CD8-positive, alpha-beta T cell (primary cell): ENCODE measurements at places on chromosomes 11 and 22.
A peak's percentile ranks its signal among the peaks of the same experiment; 100 is the strongest.

GRCh38 chr11:31856248-31856647, 45.1 kb upstream of the PAX6 start:
- no peak for DNase-seq

DNA sequence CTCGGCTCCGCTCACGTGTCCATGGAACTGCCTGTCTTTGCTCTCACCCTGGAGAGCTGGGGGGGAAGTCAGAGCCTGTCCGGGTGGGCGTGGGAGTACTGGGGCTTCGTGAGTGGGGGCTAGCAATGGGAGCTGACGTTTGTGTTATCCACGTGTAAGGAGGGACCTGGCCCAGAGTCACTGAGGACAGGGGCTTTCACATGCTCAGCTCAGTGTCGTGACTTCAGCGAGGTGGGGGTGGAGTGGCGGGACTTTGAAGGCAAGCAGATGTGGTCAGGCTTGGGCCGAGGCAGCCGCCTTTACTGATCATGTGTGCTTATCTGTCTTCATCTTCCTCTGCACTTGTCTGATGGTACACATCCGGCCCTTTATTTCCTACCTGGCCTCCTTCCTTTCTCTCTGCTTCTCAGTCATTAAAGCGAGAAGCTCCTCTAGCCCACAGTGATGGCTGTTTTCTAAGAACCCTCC, 113.1 kb upstream of the NNMT start:
- DNase-seq = peak; percentile 83

- DNase-seq = peak; percentile 31
Observed at GRCh38 chr22:33923660-33924246, 3.5 kb upstream of the LARGE1 start.

DNA sequence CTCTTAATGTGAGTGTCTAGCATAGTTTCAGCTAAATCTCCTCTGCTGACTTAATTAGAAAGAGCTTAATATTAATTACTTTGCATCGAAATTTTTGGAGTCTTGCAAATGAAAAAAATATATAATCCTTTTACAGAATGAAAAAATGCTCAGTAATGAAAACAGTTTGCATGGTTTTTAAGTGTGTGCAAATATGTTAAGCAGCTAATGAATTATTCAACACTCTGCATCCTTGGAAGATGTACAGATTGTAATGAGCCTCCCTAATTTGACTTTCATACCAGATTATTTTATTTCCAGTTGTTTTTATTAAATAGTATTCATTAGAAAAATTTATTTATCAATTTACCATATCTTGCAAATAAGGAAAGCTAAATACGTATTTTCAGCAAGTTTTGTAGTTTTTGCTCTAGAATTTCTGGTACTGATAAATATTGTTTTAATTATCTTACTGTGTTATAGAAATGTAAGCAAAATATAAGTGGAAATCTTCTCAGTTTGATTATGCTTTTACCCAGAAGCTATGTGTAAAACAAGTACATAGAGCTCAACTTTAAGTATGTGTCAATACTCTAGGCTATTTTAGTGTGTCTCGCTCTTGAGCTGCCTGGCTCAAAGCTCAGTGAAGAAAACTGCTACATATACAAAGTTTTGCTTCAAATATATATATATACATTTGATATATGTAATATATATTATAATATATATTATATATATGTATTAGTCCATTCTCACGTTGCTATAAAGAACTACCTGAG, 714.9 kb upstream of the LUZP2 start:
- no peak for DNase-seq

DNA sequence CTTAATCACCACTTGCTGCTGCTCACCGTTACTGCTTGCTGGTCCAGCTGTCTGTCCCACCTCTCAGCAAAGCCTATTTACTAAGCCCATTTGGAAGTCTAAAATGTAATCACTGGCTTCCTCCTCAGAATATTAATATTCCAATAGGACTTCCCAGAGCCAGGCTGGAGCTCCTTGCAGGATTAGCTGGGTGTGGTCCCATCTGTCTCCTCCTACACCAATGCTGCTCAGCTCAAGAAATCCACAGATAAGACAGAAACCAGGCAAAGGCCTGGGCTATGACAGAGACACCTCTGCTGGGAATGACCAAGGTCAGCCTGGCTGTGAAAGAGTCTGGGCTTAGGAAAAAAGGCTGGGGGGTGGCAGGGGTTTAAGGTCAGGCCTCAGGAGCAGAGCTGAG, 317.8 kb downstream of the BUD13 start:
- no peak for DNase-seq

DNA sequence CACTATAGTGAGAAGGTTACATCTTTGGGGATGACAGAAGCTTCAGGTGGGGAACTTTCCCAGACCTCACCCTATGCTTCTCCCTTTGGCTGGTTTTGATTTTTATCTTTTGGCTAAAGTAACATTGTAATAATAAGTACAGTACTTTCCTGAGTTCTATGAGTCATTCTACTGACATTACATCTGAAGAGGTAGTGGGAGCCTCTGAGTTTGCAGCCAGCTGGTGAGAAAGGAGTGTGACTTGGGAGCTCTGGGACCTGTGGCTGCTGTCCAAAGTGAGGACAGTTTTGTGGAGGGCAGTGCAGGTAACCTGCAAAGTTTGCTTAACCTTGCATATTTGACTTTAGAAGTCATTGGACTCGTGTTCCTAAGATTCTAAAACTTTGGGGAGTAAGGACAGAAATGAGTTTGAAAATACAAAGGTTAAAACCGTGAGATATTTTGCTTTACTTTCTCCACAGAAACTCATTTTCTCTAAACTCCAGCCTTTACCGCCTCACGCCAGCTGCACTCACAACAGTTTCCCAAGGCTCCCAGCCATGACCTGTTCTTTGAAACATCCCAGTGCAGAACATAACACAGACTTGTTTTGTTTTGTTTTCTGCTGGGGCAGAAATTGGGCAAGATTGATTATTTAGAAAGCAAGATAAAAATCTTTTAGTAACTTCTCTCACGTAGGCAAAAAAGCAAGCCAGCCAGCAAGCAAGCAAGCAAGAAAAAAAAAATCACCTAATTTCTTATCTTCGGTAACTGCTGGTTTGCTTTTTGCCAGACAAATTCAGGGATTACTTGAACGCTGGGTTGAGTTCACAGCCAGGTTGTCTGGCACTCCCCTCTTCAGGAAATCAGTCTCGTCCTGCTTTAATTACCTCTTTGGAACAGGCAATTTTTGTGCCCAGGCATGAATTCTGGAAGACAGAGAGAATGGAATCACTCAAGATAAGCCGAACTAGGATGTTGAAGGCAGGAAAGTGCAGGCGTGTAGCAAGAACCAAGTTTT, 478.3 kb upstream of the ISX start:
- DNase-seq = no peak

DNA sequence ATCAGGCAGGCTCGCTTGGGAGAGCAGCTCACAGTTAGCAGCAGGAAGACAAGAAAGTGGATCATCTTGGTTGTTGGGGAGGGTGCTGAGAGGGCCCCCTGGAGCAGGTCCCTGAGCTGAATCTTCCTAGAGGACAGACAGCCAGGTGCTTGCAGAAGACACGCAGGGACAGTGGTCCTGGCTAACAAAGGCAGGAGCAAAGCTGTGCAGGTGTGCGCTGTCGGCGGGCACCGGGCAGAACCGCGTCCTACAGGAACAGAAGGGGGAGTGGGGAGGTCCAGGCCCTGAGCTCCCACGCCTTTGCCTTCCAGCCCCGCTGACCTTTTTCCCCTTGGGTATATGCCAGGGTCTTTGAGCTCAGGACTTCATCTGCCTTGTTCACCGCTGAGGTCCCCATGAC, 30.1 kb upstream of the PARVB start:
- no peak for DNase-seq

DNA sequence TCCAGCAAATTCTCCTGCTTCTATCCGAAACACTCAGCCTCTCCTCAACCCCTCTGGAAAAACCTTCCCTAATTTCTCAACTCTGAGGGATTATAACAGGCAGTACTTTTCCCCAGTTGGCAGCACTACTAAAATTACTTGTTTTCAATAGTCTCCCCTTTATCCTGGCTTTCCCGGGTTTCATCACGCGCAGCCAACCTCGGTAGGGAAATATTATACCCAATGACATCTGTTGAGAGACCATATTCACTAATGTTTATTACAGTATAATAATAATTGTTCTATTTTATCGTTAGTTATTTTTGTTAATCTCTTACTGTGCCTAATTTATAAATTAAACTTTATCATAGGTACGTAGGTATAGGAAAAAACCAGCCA, 330 bp upstream of the POLD3 start:
- no peak for DNase-seq

DNA sequence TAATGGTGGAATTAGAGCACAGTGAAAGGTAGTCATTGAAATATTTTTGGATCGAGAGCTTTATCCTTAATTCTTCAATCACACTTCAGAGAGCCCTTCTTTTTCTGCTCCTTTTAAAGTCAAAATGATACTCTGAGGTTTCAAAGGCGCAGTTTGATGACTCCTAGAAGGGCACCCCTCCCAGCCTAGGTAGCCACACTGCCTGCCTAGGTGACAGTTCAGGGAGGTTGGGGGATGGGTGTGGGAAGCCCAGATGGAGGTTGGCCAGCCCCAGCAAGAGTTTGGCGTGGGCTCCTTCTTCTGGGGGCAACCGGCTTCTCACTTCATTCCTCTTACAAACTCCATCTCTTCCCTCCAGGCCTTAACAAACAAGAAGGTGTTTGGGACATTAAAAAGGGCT, 28.6 kb upstream of the PHF21A start:
- no peak for DNase-seq

DNA sequence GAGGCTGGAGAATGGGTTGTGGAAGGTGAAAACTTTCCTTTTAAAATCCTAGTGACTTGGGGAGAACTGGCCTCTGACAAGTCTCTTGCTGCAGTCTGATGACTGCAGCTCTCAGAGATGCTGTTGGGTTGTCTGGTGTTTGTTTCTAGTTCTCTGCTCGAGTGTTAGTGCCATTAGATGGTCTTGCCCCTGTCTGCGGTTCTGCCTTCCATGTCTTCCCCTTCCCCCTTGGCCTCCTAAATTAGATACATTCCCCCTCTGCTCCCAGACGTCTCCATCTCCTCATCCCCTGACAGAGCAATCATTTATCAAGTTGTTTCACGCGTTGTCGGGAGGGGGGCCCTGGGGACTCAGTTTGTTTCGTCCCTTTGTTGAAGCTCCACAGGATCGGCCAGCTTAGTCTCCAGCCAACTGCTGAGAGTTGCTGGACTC, 67.7 kb downstream of the CECR2 start:
- no peak for DNase-seq

- DNase-seq = no peak
Observed at GRCh38 chr11:116689413-116690127, 83.2 kb downstream of the BUD13 start.

GRCh38 chr11:110198031-110198729, 98.2 kb downstream of the RDX start:
- no peak for DNase-seq

- DNase-seq = peak; percentile 90
Observed at GRCh38 chr11:64341851-64342791, 2.1 kb downstream of the CCDC88B start.

GRCh38 chr11:118046964-118047700, 29.7 kb upstream of the TMPRSS4 start:
- no peak for DNase-seq

DNA sequence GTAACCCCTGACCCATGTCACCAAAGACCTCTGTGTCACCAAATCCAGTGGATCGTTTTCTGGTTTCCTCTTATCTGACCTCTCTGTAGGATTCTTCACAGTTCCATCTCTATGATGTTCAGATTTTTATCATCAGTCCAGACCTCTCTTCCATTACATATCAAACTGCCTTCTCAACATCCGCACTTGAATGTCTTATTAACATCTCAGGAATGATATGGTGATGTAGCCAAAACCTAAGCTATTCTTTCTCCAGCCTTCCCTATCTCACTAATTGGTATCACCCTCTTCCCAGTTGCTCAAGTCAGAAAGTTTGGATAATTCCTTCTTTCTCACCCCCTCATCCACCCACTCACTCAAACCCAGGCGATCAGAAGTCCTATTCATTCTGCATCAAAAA, 13.4 kb downstream of the APLNR start:
- DNase-seq = no peak

- DNase-seq = no peak
Observed at GRCh38 chr11:23564370-23564769, 704.1 kb upstream of the CCDC179 start.

DNA sequence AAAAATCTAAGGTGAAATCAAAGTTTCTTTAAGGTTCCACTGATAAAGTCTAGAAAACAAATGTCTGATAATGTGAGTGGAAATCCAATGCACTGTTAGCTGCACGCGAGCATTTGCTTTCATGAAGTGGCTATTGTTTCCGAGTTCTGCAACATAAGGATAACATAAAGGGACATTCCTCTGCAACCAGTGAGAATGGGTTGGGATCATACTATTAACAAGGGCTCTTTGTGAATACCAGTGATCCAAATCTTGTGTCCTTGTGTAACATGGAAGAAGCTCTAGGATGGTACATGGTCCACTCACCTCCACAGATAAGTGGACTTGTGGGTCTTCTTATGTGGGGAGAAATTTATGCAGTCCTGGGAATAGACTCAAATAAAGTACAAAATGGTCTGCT, 24.6 kb downstream of the APIP start:
- DNase-seq = no peak

GRCh38 chr11:95999711-96000406, 76.0 kb upstream of the MTMR2 start:
- DNase-seq = no peak

- peak; percentile 24 for DNase-seq
Observed at GRCh38 chr11:78187366-78188285, 800 bp downstream of the KCTD21 start.

DNA sequence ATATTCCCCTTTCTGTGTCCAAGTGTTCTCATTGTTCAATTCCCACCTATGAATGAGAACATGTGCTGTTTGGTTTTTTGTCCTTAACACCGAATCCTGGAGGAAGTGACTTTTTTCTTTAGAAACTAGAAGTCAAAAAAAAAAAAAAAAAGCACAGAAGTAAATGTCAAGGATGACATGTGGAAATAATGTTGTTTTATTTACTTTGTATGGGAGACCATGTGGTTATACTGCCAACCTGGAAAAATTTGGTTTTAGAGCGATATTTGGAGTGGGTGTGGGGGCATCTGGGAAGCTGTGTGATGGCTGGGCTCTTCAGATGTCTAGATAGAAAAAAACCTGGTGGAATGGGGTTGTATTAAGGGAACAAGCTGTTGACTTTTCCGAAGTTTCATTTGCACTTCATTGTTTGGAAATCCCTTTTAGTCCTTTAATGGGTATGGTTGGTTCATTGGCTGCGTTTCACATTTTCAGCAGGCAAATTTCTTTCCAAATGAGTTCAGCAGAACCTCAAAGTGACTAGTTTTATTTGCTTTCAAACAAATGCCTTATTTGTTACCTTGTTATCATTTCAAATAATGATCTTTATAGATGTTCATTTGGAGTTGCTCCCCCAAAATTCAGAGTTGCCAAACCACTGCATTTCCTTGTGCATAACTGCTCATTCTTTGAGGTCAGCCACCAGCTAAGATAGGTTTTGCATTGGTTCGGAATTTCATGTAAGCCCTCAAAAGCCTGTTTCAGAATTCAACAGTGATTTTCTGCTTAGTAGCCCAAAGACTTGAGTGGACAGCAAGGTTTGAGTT, 508.2 kb downstream of the METTL15 start:
- no peak for DNase-seq

- DNase-seq = no peak
Observed at GRCh38 chr11:27013781-27014361, 20.0 kb downstream of the FIBIN start.
